ENCODE measurements at places on chromosomes 12 and 14.

GRCh38 chr12:18139989-18140596 lies 50.1 kb upstream of the RERGL start:
- DNase-seq, result no peak

DNA sequence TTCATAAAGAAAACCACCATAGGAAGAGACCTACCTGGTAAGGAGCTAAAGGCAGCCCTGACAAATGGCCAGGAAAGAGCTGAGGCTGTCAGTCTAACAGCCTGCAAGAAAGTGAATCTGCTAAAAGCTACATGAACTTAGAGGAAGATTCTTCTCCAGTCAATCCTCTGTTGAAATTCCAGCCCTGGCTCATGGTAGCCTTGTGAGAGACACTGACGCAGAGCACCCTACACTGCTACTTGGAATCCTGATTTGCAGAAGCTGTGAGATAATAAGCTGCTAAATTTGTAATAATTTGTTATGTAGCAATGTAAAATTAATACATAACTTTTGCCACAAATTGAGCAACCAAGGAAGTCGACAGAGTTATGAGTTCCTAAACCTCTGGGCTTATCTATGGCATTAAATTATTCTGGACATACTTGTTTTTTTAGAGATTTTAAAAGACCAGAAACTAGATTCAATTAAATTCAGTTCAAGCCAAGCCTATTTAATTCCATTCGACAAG lies 257.0 kb downstream of the ETNK1 start:
- no peak for DNase-seq

- no peak for DNase-seq
These were observed 90.8 kb downstream of the NPAS3 start for GRCh38 chr14:33029511-33029910.

DNA sequence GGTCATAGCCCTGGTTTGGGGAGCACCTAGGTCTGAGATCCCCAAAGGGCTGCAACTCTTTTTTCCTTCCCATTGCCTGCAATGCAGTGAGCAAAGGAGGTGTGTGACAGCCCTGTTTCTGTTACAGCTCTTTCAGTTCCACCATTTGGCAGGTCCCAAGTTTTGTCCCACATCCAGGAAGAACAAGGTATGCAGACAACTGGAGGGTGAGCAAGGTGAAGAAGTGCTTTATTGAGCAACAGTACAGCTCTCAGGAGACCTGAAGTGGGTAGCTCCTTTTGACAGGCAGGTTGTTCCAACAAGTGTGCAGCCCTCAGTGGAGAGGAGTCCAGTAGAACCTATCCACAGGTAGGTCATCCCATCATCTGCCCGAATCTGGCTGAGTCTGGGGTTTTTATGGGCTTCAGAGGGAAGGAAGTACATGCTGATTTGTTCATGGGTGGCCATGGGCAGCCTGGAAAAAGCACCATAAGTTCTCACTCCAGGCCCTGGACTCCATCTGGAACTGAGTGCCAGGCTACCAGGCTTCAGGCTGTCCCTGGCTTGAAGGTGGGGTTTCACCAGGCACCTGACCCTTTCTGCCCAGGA lies 62.8 kb upstream of the NAV3 start:
- DNase-seq, result no peak

DNA sequence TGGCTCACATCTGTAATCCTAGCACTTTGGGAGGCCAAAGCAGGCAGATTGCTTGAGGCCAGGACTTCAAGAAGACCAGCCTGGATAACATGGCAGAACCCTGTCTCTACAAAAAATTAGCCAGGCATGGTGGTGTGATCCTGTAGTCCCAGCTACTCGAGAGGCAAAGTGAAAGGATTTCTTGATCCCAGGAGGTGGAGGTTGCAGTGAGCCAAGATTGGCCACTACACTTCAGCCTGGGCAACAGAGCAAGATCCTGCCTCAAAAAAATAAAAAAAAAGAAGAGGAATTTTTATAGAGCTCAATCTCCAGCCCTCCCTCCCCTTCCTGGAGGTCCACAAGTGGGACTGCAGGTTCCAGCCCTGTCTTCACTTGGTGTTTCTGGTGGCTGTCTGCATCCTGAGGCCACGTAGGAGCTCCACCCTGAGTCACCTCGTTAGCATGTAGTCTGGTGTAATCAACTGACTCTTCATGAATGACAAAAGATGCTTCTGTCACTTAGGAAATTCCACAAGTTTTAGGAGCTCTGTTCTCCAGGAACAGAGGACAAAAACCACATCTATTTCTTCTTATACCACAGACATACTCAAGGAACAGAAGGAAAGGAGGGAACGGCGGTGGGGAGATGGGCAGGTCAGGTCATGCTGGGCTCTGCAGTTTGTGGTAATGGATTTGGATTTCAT lies 16.2 kb downstream of the CCDC62 start:
- DNase-seq, result no peak

DNA sequence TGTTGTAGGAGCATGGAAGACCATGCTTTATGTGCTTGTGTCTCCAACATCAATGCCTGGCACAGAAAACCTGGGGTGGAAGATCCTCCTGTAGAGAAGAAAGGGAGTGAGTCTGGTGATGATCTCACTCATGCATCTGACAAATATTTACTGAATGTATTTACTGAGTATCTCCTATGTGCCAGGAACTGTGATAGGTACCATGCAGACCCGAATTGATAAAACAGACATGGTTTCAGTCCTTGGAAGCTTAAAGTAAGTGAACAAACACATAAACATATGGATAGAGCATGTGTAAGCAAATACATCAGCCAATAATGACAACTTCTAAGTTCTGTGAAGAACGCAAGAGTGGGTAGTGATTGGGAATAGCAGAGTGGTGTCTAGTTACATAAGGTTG lies 117.0 kb upstream of the CCDC198 start:
- no peak for DNase-seq

- no peak for DNase-seq
These were observed 71.2 kb downstream of the ITPK1 start for GRCh38 chr14:93044556-93044955.

GRCh38 chr14:61388173-61388975 lies 67.0 kb downstream of the PRKCH start:
- DNase-seq, result no peak

GRCh38 chr14:75155169-75155568 lies 21.2 kb downstream of the TMED10 start:
- no peak for DNase-seq

DNA sequence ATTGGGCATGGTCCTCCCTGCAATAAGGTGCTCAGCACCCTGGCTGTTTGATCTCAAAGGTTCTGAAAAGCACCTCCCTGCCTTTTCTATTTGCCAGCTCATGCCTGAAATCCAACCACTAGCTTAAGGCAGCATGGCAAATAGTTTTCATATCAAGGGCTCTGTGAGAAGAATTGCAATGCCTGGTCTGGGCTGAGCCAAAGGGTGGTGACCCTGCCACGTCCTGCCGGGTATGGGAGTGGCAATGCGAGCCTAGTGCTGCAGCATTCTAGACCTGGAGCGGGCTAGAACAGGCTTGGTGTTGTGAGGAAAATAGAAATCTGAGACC lies 2.3 kb upstream of the SCNN1A start:
- no peak for DNase-seq

- no peak for DNase-seq
These were observed 33.4 kb upstream of the ALG10 start for GRCh38 chr12:33988913-33989312.

GRCh38 chr12:109881752-109882151 lies 1.4 kb upstream of the GLTP start:
- no peak for DNase-seq

DNA sequence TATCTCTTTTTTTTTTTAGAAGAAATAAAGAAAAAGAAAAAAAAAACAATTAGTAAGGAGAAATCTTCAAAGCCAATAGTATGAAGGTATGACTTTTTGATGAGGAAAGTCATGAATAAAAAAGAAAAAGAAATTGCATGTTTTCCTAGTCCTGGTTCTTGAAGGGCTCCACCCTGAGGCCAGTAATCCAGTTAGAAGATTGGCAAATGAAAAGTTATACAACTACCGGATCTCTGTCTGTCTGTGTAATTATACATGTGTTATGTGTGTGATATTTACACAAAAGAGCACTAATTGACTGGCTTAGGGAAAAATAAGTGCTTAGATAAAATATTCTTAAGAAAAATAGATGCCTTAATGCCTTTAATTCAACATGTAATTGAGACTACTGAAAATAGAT lies 28.4 kb downstream of the SDR9C7 start:
- no peak for DNase-seq

GRCh38 chr14:70137788-70138187 lies 51.0 kb downstream of the SLC8A3 start:
- DNase-seq, result no peak

GRCh38 chr14:53161758-53162435 lies 8.8 kb upstream of the DDHD1 start:
- DNase-seq, result no peak

DNA sequence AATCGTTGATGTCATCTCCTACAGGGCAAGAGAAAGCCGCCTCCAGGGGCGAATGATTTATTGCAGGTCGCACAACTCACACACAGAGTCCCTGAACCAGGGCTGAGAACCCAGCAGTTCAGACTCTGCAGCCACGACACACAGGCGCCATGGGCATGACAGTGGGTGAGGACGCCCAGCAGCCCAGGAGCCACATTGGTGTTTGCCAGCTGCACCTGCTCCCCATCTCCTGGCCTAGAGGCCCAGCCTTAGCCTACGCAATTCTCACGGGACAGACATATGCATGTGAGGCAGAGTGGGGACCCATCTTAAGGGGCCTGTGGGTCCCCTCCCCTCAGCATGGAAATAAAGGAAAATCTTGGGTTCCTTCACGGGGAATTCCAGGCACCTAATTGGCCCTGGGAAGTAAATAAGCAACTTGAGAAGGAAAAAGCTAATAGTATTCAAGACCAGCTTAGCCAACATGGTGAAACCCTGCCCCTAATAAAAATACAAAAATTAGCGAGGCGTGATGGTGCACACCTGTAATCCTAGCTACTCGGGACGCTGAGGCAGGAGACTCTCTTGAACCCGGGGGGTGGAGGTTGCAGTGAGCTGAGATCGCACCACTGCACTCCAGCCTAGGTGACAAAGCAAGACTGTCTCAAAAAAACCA lies 69.3 kb downstream of the RIMBP2 start:
- DNase-seq, result no peak

DNA sequence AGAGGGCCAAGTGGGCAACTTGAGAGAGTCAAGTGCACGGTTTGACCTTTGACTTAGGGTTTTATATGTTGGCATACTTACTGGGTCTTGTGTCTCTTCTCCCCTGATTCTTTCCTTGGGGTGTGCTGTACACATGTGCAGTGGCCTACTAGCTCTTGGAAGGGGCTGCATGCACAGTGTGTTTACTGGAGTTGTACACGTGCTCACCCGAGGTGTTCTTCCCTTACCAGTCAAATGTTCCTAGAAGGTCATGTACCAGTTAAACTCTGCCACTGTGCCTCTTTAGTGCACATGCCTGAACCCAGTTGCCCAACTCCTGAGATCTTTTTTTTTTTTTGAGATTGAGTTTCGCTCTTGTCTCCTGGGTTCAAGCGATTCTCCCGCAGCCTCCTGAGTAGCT lies 9.2 kb upstream of the DTD2 start:
- no peak for DNase-seq

GRCh38 chr12:11609045-11609444 lies 40.4 kb upstream of the ETV6 start:
- no peak for DNase-seq

DNA sequence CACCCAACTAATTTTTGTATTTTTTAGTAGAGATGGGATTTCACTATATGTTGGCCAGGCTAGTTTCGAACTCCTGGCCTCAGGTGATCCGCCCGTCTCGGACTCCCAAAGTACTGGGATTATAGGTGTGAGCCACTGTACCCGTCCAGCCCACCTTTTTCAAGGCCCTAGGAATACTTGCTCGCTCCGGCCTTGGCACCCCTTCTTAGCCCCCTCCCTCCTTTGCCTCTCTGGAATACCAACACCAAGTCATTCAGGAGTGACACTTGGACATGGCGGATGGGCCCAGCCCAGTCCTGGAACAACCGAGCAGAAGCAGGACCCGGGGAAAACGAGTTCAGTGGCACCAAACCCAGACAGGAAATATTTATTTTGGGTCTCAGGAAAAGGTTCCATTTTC lies 29.1 kb downstream of the PLEKHG3 start:
- no peak for DNase-seq

DNA sequence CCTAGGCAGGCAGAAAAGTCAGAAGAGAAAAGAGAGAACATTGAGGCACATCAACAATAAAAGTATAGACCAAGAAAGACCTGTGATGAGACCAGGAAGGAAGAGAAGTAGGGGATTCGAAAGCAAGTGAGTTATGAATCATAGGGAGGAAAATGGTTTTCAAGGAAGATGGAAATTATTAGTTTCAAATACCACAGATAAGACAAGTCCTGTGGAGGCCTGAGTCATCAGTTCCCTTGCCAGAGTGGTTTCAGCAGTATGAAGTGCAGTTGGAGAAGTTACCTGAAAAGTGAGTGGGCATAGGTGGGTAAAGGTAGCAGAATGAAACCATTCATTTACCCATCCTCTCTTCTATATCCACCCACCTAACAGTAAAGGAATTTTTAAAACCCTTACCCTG lies 25.2 kb upstream of the TSPAN8 start:
- DNase-seq, result no peak

- DNase-seq, result no peak
These were observed 166.2 kb downstream of the CHST11 start for GRCh38 chr12:104622928-104623327.

DNA sequence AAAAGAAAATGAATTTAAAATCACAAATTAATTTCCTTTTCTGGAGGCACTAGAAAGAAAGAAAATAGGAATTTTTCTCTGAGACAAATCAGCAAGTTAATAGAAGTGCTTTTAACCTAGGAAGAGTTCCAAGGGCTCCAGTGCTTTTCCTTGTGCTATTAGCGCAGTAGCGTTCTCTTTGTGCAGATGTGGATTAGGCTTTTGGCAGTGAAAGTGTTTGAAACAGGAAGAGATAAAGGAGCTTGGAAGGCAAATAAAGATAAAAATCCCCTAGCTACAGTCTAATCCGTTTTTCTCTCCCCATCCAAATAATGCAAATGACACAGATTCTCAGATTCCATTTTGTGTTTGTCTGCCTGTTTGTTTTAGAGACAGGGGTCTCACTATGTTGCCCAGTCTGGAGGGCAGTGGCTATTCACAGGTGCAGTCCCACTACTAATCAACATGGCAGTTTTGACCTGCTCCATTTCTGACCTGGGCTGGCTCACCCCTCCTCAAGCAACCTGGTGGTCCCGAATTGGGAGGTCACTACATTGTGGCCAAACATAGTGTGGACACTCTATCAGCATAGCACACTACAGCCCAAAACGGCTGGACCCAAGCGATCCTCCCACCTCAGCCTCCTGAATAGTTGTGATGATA lies 166.1 kb downstream of the PAWR start:
- DNase-seq, result no peak

GRCh38 chr12:105409801-105410471 lies 79.4 kb downstream of the C12orf75 start:
- no peak for DNase-seq

- DNase-seq, result no peak
These were observed 140.5 kb downstream of the KCNA5 start for GRCh38 chr12:5184186-5184585.

GRCh38 chr12:89176676-89177075 lies 175.6 kb downstream of the DUSP6 start:
- no peak for DNase-seq

DNA sequence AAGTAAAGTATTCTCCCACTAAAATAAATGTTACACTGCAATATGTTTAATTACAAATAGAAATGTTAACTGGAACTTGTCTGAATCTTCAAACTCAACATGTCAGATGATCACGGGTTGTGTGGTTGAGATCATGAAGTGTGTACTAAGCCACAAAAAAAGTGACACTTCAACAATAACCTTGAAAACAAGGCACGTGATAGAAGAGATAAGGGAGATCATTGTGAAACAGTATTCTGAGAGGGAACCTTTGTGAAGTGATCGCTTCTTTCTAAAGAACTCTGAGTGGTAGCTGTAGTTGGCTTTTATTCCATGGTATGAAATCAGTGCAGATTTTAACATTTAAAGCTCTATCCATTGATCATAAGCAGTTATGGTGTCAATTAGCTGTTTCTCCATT lies 60.0 kb downstream of the LIN52 start:
- DNase-seq, result no peak
